ENCODE measurements at places on chromosomes 11 and 22. TPM values are rescaled to one million over a fixed set of nuclear protein-coding genes. Genes with fewer than 3 reads are reported as not detected.

Gene SORL1
- total RNA-seq = 216 TPM

Gene ZBTB16
- 23.3 TPM for total RNA-seq

Gene BRSK2
- 0.10 TPM for total RNA-seq

Gene SPI1
- 202 TPM for total RNA-seq

Gene RFPL3
- 0.21 TPM for total RNA-seq

Gene OR51F1
- not detected for total RNA-seq

Gene OR6X1
- total RNA-seq = not detected

Gene RAB39A
- 1.6 TPM for total RNA-seq

Gene MAP6
- total RNA-seq = not detected

Gene PANX2
- 0.94 TPM for total RNA-seq

Gene IPO7
- total RNA-seq = 68.2 TPM

Gene CHST1
- not detected for total RNA-seq

Gene OR51B5
- 0.31 TPM for total RNA-seq

Gene TRIM29
- not detected for total RNA-seq

Gene SPA17
- total RNA-seq = 1.7 TPM

Gene RFPL1
- total RNA-seq = not detected

Gene PCNX3
- total RNA-seq = 15.0 TPM
